ENCODE measurements at places on chromosomes 2 and 18.

- DNase-seq, result peak; percentile 77
Measured at GRCh38 chr2:61220768-61221167, 58.8 kb downstream of the C2orf74 start.

- peak; percentile 40 for DNase-seq
Measured at GRCh38 chr2:178194600-178195389, 483 bp downstream of the OSBPL6 start.

GRCh38 chr18:58223717-58224424, 179.8 kb downstream of the NEDD4L start:
- DNase-seq, result peak; percentile 74

DNA sequence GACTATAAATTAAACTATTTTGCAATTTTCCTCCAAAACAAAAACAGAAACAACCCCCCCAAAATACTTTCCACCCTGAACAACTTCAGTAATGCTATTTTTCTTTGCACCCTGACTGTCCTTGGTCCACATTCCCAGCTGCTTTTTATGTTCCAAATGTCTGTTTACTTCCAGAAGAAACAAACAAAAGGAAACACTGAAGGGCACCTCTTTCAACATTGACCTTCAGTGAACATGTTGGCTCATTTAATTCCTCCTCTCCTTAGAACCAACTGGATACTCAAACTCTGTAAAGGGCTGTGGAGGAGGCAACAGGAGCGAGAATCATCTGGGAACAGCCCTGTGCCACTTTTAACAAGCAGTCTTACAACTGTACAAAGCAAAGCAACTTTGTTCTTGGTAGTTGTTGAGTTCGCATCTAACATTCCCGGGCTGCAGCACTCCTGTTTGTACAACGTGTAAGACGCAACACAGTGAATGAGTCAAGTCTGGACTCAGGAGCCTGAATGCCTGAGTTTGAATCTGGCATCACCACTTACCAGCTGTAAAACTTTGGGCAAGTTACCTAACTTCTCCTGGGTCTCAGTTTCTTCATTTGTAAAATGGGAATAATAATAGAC, 111.4 kb upstream of the GATA6 start:
- DNase-seq, result no peak

- DNase-seq, result no peak
Measured at GRCh38 chr2:85435220-85435958, 16.9 kb downstream of the SH2D6 start.

GRCh38 chr2:127067620-127068350, 39.2 kb downstream of the BIN1 start:
- peak; percentile 50 for DNase-seq

GRCh38 chr2:212723226-212723625, 184.6 kb upstream of the ERBB4 start:
- peak; percentile 26 for DNase-seq

DNA sequence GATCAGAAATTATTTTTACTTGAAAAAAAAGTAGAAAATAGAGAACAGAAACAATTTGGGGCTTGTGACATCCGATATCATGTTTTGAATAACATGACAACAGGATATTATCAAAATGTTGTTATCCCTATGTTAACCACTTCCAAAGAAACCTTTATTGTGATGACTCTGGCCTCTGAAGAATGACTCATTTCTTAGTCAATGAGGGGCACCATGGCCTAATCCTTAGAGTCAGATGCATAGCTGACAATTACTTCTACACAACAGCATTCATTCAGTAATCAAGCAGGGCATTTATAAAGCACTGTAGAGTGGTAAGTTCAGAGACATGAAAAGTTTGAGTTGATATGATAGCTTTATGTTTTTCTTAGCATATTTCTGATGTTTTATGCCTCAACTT, 703.0 kb downstream of the RNF144A start:
- DNase-seq, result no peak

DNA sequence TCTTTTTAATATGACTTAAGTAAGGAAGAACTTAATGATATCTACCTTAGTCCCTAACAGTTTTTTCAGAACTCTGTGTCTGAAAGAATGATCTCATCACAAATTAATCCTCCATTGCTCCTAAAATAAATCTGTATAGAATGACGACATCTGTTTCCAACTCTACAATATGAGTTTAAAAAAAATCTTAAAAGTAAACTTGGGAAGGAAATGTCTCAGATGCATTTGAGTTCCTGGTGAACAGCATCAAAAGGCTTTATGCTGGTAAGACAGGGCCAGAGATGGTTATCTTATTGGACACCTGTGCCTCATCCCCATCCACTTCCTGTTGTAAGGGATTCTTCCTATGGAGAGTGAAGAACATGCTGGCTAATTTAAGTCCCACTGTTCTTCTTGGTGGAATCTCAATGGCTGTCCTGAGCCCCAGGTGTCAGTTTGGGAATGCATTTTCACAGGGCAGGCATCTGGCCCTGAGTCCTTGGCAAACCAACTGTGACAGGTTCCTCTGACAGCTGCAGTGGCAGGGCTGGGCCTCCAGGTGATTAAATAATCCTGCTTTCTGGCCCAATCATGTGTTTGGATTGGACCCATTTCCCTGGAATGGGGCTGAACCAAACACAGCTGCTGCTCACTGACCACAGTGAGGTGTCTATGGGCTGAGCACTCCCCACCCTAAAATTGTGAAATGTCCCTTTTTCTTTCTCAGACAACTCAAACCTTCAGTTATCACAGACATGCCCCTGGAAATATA, 12.9 kb upstream of the NCKAP5 start:
- DNase-seq, result no peak

GRCh38 chr2:11073251-11073650, 82.0 kb upstream of the SLC66A3 start:
- peak; percentile 15 for DNase-seq

DNA sequence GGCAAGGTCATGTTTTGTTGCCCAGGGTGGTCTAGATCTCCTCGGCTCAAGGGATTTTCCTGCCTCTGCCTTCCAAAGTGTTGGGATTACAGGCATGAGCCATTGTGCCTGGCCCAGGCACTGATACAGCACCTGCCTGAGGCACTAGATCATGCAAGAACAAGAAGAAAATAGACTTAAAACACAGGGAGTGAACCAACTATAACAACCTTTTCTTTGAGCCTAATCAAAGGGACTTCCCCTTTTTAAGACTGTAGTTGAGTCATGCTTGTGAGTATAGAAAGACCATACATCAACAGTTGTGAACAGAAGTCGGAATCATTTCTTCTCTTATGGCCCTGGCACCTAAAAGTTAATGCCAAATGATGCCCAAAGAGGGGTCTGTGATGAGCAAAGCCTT, 47.9 kb upstream of the MAPRE2 start:
- DNase-seq, result no peak

GRCh38 chr2:24894750-24895149, 25.3 kb downstream of the ADCY3 start:
- DNase-seq, result no peak

DNA sequence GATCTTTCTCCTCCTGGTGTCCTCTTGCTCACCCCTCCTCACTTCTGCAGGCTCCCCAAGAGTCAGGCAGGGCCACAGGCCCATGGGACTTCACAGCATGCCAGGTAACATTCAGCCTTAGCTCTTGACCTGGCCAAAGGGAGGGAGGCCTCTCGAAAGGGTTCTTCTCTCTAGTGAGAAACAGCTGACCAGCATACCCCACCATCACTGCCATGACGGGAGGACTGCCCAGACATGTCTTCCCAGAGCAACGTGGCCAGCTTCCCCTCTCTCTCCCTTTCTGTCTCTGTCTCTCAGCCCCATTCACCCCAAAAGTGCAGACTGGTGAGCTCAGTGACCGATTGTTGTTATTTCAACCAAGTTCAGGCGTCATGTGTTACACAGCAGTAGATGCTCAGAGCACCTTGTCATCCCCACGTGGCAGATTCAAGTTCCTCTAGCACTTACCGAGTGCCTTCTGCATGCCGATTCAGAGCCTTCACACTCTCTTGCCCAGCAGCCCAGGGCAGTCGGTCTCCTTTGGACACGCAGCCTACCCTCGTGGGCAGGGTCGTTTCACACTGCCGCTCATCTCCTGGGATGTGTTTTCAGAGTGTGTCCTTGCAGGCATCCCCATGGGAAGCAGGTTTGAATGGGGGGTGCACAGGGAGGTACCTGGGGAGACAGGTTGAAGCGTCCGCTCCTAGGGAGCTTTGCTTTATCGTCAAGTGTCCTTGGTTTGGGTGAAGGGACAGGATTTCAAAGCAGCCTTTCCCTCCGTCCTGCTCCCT, 259.9 kb downstream of the NDUFA10 start:
- no peak for DNase-seq

- no peak for DNase-seq
Measured at GRCh38 chr2:219434468-219434717, 250 bp upstream of the SPEG start.

DNA sequence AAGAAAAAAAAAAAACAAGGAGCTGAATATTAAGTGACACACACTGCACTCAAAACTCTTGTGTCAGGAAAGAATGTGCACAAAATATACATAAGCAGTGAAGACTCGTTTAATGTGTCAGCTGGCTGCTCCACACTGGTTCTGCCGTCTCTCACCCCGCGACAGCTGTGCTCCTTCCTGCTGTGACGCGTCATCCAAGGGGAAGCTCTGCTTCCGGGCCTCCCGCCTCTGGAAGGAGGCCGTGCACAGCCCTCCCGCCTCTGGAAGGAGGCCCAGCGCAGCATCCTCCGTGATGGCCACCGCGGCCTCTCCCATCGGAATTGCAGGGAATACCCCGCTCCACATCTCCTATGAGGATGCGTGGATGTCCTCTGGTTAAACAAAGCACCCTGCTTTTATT, 151.0 kb downstream of the HDAC4 start:
- DNase-seq, result peak; percentile 32

- peak; percentile 97 for DNase-seq
Measured at GRCh38 chr2:160367887-160368286, 125.7 kb downstream of the RBMS1 start.

Measured in fibroblast of gingiva (primary cell).